ENCODE measurements at places on chromosomes 2 and 18.
A peak's percentile ranks its signal among the peaks of the same experiment; 100 is the strongest.

GRCh38 chr2:125227843-125228392 is 1202.8 kb downstream of the CNTNAP5 start:
- DNase-seq: no peak

GRCh38 chr2:21770787-21771186 is 647.0 kb downstream of the TDRD15 start:
- DNase-seq: no peak

DNA sequence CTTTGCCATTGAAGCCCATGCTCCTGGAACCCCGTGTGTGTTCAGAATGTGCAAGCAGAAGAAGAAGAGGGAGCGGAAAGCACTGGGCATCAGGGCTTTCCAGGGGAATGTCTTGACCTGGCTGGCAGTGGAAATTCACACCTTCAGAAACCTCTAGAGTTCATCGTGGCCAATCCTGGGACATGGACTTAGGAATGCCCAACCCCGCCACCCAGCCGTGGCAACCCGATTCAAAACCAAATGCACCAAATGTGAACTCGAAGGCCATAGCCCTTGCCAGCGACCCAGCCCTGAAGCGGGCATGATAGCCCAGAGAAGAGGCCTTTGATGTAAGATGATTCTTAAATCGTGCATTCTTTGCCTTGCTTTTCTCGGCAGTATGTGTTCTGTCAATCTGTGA is 69.4 kb downstream of the ADI1 start:
- DNase-seq: no peak

- no peak for DNase-seq
Measured at GRCh38 chr2:235864733-235865515, 303.3 kb downstream of the GBX2 start.

- no peak for DNase-seq
Measured at GRCh38 chr2:95388856-95389244, 13.7 kb upstream of the FAHD2A start.

DNA sequence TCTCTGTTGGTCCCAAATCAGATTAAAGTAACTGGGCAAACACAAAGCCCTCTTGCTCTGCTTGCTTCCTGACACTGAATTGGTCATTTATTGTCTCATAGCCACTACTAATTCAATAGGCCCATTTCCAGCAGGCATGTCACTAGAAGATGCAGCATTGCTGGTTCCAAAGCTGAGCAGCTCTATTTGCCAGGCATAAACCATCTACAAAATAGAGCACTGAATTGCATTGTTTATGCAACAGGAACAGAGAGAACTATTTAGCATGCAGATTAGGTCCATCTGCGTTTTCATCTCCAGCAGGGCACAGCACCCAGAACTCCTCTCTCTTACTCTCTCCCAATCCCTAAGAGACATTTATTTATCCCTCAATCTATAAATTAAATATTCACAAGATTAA is 227.6 kb downstream of the SUCLG1 start:
- DNase-seq: no peak

- peak; percentile 24 for DNase-seq
Measured at GRCh38 chr2:234414596-234414995, 82.3 kb downstream of the ARL4C start.

DNA sequence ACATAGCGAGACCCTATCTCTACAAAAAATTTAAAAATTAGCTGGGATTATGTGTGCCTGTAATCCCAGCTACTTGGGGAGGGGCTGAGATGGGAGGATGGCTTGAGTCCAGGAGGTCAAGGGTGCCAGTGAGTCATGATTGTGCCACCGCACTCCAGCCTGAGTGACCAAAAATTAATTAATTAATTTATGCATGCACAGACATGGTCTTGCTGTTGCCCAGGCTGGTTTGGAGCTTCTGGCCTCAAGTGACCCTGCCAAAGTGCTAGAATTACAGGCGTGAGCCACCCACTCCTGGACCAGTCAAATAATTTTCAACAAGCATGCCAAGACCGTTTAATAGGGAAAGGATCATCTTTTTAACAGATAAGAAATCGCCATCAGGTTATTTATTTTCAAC is 57.7 kb upstream of the TFCP2L1 start:
- DNase-seq: no peak

GRCh38 chr2:229733611-229734245 is 19.4 kb upstream of the DNER start:
- no peak for DNase-seq

DNA sequence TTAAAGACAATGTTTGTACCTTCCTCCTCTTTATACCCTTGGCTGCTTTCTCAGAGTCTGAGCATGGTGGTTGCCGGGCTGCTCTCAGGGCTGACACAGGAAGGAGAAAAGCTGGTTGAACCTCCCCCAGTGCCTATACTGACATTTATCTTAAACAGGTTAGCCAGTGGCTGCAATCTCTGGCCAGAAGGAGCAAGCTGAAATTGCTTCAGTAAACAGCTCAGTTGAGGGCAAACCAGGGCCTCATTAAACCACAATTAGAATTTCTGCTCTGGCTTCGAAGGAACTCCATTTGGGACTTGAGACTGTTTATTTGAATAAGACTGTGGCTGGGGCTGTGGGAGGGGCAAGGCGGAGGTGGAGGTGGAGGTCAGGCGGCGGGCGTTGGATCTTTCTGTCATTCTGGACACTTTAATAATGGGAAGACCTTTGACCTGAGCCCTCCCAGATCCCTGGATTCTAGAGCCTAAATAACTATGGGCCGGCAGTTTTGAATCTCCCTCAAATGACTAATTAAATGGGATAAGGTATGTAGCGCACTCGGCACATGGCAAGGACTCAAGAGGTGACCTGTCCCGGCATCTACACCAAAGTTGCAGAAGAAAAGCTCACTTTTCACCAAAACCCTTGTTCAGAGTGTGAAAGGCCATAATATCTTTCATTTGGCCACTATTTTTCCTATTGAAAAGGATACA is 120.6 kb upstream of the MYCN start:
- no peak for DNase-seq

GRCh38 chr18:12742453-12742852 is 39.6 kb downstream of the PSMG2 start:
- no peak for DNase-seq

DNA sequence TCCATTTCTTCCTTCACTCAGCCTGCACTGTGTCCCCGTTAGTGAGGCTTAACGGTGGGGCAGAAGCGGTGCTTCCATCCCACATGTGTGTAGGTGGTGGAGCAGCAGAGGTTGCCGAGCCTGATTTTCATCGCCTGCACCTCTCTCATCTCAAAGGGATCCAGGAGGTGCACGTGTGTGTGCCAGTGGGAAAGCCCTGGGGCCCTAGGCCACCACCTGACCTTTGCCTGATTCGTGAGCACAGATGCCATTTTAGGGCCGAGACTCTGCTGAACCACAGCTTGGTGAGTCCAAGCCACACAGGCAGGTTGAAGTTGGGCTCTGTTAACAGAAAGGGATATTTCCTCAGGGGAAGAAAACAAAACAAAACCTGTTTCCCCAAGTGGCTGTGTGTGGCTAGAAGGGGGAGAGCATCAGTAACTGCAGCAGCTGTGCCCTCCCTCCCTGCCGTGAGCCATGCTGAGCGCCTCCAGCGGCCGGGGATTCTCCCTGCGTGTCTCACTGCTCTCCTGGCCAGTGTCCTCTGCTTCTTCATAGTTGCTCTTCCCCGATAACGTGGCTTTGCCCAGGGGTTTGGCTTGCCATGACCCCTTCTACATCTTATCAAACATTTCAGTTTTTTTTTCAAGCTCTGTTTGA is 81.5 kb downstream of the MAPRE2 start:
- DNase-seq: no peak

- no peak for DNase-seq
Measured at GRCh38 chr2:240121190-240121589, 14.9 kb downstream of the COPS9 start.

DNA sequence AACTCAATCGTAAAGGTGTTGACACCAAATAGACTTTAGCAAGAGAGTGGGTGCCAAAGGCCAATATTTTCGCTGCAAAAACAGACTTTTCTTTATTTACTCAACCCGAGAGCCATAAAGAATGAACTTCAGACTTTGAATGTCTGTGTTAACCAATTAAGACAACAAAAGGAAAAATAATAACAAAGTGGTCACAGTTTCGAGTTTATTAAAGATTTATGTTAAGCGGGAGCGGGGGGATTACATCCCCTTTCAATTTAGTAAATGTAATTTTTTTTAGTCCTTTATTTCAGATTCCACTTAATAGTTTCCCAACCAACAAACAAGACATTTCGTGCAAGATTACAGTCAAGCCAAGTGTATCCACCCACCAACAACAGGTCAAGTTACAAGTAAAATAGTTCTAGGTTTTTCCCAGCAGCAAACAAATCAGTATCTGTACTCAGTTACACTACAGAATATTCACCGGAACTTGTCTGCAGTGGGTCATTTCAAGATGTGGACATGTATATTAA is 9.0 kb downstream of the CDH2 start:
- DNase-seq: no peak

DNA sequence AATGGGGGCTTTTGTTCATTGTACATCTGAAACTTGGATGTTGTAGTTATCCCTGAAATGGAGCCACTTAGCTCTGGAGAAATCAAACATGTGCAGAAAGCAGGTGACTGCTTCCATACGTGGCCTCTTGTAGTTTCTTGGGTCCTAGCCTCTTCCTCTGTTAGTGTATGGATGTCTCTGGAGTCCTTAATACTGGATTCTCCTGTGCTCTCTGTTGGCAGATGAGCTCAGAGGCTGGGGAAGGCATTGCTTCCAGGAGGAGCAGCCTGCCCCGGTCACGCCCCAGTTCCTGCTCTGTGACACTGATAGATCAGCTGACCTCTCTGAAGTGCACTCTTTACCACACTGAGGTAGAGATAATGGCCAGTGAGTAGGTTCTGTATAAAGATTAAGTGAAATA is 176.2 kb downstream of the LDLRAD4 start:
- DNase-seq: no peak

DNA sequence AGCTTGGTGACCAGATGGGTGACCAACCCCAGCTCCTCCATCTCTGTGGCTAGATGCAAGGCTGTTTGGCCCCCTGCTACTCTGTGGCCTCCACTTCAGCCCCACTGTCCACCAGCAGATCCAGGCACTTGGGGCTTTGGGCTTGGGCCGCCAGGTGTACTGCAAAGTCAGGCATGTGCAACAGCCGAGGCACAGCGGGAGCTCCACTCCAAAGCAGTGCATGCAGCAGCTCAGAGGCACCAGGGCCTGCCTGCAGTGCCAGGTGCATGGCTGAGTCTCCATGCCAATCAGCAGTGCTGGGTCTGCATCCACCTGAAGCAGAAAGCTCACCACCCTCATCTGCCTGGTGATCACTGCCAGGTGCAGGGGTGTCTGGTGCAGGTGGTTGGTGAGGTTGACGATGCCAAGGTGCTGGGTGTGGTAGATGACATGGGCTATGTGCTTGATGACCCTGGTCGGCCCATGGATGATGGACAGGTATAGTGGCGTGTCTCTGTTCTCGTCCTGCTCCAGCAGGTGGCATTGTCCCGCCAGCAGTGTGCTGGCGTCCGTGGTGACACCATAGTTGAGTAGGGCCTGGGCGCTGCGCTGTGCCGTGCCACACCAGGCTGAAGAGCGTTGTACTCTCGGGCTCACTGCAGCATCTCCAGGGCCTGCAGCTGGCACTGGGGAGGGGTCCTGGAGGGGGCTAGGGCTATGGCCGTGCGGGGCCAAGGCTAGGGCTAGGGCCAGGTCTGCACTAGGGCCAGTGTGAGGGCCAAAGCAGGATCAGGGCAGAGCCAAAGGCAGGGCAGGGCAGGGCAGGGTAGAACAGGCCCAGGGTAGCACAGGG is 1.0 kb upstream of the ANKRD62 start:
- no peak for DNase-seq

- DNase-seq: no peak
Measured at GRCh38 chr2:194661431-194661830, 995.6 kb upstream of the SLC39A10 start.

GRCh38 chr2:29164091-29164846 is 49.1 kb downstream of the CLIP4 start:
- no peak for DNase-seq

GRCh38 chr2:229768235-229768634 is 53.9 kb upstream of the DNER start:
- no peak for DNase-seq

DNA sequence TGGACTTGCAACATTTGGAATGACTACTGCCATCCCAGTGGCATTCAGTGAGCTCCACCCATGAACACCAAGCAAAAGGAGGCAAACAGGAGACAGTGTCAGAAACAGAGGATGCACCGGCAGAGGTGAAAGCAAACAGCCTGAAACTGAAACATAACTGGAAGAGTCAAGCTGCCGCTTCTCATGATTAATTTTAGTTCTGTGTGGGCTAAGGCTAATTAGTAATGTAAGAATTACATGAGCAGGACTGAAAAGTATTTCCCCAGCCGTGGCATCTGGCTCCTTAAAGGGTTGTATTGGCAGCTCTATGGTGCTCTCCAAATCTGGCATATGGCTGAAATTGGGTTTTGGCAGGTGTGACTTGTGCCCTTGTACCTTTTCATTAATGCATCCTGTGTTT is 1108.1 kb downstream of the TSN start:
- no peak for DNase-seq

- DNase-seq: no peak
Measured at GRCh38 chr2:160694631-160695030, 201.0 kb upstream of the RBMS1 start.

- DNase-seq: peak; percentile 46
Measured at GRCh38 chr2:29309090-29310029, 194.1 kb downstream of the CLIP4 start.

- DNase-seq: no peak
Measured at GRCh38 chr2:237561221-237561620, 5.2 kb upstream of the PRLH start.

GRCh38 chr2:6219906-6220305 is 527.7 kb downstream of the SOX11 start:
- DNase-seq: no peak

- no peak for DNase-seq
Measured at GRCh38 chr2:14942987-14943386, 310.5 kb downstream of the LRATD1 start.

DNA sequence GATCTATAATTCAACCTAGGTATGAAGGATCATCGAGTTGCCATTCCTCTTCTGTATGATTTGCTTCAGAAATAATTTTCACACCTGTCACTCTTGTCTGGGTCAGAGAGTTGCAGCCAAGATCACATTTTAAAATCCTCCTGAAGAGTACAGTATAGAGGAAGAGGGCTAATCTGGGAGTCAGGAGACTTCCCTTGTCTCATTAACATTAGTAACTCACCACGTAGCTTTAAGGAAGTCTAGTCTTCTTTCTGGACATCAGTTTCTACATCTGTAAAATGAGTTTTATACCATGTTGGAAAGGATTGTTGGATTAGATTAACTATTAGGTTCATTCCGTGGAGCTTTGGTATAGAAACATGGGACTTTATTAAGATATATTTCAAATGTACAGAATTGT is 109.4 kb downstream of the TDRD15 start:
- DNase-seq: no peak

- DNase-seq: no peak
Measured at GRCh38 chr2:109148991-109149645, 20.1 kb downstream of the SH3RF3 start.

- DNase-seq: no peak
Measured at GRCh38 chr18:72342933-72343332, 201.2 kb downstream of the CBLN2 start.

GRCh38 chr2:224492531-224492930 is 90.6 kb upstream of the FAM124B start:
- DNase-seq: no peak

- no peak for DNase-seq
Measured at GRCh38 chr18:74610051-74610615, 12.5 kb downstream of the ZNF407 start.

All from CD4-positive, alpha-beta T cell treated with Interleukin-6 at 100 ng/mL for 8 hours (primary cell).